ENCODE measurements at places on chromosomes 4 and X. TPM values are rescaled to one million over a fixed set of nuclear protein-coding genes. Genes with fewer than 3 reads are reported as not detected.

DNA sequence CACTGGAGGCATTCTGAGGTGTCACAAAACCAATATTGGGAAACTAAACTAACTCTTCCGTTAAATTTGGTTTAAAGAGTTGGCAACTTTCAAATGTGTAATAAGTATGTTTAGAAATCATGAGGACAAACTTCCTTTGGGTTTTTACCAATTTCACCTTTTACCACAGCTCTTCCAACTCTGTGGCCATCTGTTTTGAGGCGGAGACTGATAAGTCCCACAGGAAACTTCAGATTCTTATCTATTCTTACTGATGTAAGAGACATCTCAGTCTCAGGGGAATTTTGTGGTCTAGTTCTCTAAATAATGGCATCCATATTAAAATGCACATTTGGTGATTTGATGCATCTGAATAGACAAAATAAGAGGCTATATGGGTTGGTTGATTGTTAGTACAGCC, 229.2 kb upstream of the AFF2 start:
- DNase-seq = no peak

- DNase-seq = no peak
Measured at GRCh38 chrX:118726396-118726795, 1.0 kb upstream of the IL13RA1 start.

GRCh38 chr4:173573286-173573685, 43.3 kb upstream of the HAND2 start:
- DNase-seq = no peak

Gene CT47B1
- not detected for total RNA-seq

- DNase-seq = peak; percentile 94
Measured at GRCh38 chr4:185471235-185472102, at the start of gene CCDC110. Gene CCDC110 (minus strand): TSS chr4:185471733. CDS start chr4:185471683, 50 bp downstream.

GRCh38 chrX:149825424-149825823, 43.7 kb downstream of the MAGEA9 start:
- no peak for DNase-seq

DNA sequence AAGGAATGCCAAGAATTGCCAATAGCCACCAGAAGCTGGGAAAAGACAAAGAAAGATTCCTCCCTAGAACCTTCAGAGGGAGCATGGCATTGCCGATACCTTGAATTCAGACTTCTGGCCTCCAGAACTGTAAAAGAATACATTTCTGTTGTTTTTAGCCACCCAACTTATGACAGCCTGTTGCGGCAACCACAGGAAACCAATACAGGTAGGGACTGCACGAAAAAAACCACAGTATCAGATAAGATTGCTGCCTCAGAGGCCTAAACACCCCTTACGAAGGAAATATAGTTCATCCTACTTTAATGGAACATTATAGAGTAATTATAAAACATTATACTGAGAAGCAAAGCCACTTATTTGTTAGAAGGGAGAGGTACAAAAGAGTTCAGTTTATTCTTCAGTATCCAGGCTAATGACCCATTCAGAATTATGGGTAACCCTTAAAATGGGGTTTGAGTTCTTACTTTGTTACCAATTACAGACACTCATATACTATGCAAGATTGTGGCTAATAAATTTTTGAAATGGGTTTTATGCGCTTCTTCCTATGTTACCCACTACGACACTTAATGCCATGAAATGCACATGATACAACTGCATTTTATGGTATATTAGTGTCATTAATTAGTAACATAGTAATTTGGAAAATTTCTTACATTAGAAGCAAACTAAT, 37.4 kb upstream of the SMIM10L2A start:
- no peak for DNase-seq

Gene ARMCX4
- 12.7 TPM for total RNA-seq

- DNase-seq = no peak
Measured at GRCh38 chr4:112325530-112325929, 28.4 kb downstream of the ALPK1 start.

Gene DAPP1
- 23.3 TPM for total RNA-seq

- no peak for DNase-seq
Measured at GRCh38 chr4:75146223-75146622, 213.3 kb downstream of the PARM1 start.

GRCh38 chr4:134777606-134778005, 576.0 kb upstream of the PABPC4L start:
- no peak for DNase-seq

DNA sequence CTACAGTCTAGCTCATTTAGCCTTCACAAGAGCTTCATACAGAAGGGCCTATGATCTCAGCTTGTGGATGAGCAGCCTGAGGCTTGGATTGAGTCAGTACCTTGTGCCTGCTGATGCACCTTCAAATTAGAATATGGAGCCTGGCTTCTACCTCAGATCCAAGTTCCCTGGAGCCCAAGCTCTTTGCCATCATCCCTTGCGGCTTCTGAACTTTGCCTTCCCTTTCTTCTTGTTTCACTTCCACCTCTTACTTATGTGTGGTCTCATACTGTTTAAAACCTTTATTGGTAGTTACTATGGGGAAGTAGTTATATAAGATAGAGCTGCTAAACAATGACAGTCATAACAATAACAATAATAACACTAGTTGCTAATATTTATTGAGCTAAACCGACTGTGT, 84.3 kb upstream of the AFF2 start:
- DNase-seq = no peak

- peak; percentile 28 for DNase-seq
Measured at GRCh38 chrX:1661048-1661921, 46.4 kb downstream of the ASMT start.
